ENCODE measurements at places on chromosomes 11 and 22.

DNA sequence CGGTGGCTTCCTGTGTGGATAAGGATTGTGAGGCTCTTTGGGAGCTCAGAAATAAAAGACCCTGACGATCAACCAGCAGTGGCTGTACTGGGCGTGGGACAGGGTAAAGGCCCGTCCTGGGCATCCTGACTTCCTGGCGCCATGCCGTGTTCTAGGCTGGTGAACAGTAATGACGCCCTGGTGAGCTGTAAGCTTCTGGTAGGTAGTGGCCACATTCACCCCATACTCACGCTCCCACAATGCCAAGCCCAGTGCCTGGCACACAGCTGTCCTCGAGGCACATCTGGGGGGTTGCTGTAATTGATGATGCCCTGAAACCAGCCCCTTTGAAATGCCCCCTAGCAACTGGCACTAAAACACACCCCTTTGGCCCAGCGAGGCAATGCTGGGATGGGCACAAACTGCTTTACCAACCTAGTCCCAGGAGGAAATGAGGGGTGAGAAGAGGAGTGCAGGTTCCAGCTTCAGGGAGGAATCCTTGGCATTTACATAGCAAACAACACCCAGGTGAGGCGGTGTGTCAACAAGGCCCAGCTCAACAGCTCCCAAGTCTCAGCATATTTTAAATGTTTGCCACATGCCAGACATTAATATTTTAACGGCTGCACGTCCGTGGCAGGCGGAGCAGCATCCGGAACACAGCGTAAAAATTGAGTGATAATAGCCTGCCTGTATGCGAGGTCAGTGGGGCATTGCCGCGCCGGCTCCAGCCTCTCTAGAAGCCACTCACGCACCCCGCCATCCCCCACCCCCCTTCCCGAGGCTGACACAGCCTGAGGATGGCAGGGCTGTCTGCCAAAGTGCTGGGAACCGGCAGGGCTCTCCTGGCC, 79.3 kb downstream of the DSCAML1 start:
- no peak for DNase-seq

DNA sequence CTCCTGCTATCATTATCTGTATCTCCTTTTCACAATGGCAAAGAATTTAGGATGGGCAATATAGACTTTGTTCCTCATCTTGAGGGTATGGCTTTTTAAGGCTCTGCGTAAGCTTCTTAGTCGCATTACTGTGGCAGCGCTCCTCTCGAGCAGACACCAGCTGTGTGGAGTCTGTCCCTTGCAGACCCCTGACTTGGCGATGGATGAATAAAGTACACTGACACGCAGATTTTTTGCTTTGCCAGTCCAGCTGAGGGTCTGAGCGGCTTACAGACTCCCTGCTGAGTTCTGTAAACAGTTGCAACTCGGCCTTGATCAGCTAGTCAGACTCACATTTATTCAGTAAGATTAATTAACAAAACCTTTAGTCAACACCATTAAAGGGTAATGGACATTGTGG, 390.0 kb upstream of the CNTN5 start:
- no peak for DNase-seq

DNA sequence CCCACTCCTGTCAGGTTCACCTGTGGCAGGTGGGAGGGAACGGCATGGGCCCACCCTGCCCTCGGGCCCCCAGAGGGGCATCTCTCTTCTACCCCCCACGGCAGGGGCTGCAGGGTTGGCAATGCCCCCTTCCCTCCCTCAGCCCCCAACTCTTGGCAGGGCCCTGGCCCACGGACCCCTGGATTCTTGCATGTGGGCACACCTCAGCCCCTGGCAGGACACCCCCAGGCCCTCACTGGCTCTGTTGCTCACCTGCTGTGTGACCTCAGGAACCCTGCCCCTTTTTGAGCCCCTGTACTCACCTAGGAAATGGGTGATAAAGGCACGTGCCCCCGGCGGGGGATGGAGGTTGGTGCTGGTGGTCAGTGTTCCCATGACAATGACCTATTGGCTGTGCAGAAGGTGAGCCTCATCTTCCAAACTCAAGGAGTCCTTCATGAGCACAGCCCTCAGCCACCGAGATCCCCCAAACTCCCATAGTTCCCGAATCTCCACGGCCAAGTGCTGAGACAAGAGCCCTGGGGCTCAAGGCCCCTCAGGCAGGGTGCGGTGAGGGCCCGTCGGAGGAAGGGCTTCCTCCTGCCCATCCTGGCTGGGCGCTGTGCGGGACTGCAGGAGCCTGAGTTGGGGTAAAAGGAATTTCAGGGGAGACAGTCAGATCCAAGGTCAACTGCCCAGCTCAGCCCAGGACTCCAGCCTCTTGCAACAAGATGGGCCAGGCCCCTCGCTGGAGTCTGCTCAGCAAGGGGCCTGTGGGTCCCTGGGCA, 198.2 kb downstream of the IGLL1 start:
- no peak for DNase-seq

- no peak for DNase-seq
Observed at GRCh38 chr11:18939314-18939713, at the start of gene MRGPRX1. Gene MRGPRX1 (minus strand): TSS chr11:18939414. CDS start chr11:18934784, 4,630 bp downstream.

DNA sequence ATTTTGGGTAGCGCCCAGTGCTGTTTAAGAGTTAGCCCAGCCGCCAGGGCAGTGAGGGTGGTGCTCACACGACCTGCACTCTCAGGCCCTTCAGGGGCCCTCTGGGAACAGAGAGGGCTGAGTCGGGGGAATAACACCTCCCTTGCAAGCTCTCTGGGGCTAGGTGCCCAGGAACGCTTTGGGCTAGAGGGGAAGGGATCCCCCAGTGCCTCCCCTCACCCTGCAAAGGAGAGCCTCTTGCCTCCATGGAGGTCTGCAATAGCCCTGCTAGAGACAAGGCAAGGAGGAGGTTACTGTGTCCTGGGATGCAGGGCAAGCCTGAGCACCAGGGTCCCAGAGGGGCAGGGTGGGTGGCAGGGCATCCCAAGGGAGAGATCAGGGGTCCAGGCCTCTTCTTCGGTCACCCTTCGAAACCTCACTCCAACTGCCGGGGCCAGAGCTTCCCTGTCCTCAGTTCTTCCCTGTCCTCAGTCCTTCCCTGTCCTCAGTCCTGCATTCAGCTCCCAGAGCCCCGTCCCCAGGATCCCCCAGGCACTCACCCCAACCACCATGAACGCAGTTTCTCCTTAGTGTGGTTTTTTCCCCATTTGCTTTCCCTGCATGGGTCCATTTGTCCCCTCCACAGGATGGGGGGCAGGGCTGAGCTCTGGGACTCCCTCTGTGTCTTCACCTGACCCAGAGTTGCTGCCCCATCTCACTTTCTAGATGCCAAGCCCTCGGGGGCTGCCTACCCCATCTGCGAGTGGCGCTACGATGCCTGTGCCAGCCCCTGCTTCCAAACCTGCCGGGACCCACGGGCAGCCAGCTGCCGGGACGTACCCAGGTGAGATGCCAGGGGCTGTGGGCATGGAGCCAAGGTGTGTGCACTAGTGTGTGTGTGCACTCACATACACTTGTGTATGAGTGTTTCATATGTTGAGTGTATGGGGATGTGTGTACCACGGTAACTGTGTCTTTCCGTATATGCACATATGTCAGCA, 60.8 kb downstream of the OTOG start:
- no peak for DNase-seq

DNA sequence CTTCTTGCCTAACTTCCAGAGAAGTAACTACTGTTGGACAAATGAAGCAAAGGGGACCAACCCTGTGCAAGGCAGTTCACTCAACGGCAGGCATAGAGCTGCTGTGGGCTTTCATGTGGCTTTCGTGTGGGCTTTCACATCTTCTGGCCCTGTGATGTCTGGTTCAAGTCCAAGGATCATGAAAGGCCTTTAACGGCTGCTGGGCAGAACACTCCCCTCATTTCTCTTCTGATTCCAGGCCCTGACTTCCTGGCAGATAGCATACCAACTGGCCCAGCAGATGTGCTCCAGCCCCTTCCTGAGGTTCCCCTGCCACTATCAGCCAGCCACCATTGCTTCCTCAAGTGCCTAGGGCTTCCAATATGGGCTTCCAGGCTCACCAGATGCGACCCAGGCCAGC, 28.7 kb upstream of the CTR9 start:
- no peak for DNase-seq

DNA sequence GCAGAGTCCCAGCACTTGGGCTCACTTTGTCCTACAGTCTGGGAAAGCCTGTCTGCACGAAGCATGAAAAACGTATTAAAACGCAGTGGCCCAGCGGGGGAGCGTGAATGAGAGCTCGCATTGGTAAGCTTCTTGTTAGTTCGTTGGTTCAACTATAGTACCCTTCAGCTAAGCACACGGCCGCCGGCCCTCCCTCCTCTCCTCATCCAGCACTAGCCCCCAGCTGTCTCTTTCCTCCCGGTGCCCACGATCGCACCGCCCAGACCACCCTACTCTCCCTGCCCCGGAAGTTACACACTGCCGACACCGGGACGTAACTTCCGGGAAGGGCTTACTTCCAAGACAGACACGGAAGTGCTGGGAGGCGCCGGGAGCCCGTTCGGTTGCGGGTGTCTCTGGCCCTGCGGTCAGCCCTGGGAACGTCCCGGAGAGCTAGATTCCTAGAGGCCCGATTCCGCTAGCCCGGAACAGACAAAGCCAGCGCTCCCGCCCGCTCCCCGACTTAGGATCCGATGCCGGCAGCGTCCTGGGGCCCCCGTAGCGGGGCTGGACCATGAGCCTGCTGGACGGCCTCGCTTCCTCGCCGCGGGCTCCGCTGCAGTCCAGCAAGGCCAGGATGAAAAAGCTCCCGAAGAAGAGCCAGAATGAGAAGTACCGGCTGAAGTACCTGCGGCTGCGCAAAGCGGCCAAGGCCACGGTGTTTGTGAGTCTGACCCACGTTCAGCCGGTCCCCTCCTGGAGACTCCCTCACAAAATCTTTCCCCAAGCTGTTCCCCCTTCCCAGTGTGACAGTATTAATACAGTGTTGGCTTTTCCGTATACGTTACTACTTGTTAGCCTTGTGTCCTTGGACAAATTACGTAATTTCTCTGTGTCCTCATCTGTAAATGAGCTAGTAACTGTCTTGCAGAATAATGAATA, at the start of gene TBRG1:
TBRG1 (plus strand) TSS at position 334 of the 921 bp plus-strand sequence; CDS start at position 554, 220 bp downstream.
- peak; percentile 56 for DNase-seq

DNA sequence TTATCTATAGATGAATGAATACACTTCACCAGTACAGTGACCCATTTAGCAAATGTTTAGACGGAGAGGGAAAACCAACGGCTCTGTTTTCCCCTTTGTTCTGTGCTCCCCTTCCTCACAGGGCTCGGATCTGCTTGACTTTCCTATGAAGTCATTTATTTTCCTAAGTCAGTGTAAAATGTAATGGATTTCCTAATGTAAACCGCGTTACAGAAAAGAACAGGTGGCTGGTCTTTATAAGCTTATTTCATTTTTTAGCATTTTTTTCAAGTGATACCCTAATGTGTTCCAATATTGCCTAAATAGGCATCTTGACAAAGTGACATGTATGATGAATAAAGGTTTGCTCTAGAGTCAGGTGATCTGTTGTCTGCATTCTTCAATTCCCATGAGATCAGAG, 207.5 kb downstream of the PGR start:
- DNase-seq, result no peak

DNA sequence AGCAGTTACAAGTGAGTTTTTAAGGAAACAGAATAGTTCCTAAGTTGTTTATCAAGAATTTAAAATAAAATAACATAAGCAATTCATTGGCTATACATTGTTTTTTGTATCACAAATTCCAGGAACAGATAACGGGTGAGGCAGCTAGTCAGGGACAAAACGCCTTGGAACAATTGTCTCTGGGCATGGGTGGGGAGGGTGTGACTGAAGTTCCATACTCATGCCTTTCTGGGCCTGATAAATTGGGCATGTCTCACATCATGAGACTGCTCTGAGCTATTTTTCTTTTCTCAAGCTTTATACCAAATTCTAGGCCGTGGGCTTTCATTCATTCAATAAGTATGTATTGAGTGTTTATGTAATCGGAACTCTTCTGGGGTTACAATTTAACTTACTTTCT, 21.6 kb downstream of the FOLR3 start:
- no peak for DNase-seq

GRCh38 chr11:129416080-129416820, 40.6 kb downstream of the BARX2 start:
- no peak for DNase-seq

DNA sequence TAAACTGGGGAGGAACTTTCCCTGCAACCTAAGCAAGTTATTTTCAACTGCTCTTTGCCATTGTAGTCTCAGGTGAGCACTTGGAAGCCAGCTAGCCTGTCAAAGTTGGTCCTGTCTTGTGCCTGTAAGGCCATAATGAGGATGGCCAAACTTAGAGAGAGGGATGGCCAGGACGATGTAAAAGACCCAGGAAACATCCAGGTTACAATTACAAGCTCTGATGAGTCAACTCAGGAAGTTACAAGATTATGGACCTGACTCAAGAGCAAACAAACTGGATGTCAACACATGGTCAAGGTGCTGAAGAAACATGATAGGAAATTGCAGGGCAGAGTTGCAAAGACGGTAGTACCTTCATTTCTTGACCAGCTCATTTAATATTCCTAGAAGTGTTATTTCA, 1.6 kb downstream of the GTPBP1 start:
- no peak for DNase-seq

GRCh38 chr22:23678133-23678532, 12.7 kb upstream of the RGL4 start:
- no peak for DNase-seq

DNA sequence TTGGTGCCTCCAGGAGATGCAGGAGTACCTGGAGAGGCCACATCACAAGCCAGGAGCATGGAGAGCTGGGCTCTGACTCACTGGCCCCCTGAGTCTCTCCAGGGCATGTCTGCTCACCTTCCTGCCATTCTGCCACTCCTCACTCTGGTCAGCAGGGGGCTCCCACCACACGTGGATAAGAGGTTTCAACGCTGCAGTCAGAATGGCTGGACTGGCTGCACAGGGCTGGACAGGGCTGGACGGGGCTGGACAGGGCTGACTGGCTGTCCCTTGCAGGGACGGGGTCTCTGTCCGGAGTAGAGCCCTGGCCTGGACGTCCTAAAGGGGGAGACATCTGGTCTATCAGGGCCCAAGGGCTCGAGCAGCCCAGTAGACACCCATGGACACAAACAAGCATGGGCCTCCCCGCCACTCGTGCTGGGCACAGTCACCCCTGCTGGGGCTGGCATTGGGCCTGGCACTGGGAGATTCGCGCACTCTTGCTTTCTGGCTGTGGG, 34.6 kb downstream of the CYTH4 start:
- DNase-seq, result peak; percentile 48

GRCh38 chr22:27834364-27835185, 33.0 kb upstream of the MN1 start:
- no peak for DNase-seq

DNA sequence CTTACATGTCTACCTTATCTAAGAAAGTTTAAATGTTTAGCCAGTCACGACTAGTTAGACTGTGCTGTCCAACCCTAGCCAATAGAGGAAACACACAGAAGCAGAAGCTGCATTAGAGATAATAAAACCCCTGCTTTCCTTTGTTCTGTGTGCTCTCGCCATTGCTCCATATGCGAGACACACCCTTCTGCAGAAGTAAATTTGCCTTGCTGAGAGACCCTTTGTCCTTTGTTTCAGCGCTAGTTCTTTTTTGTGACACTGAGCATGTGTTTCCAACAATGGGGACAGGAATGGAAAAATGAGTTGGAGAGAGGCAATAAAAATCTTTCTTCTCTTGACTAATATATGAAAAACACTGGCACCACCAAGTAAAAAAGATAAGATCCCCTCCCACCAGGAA, 18.1 kb upstream of the MS4A4E start:
- no peak for DNase-seq

Data from stimulated activated CD4-positive, alpha-beta T cell treated with anti-CD3 and anti-CD28 coated beads, Interleukin-15, amount 100 ng/mL, for 1 hour (primary cell).